AG09309 (cell line): ENCODE measurements at places on chromosomes 7 and 10.

GRCh38 chr7:113374955-113375354 lies 256.6 kb upstream of the SMIM30 start:
- no peak for DNase-seq

GRCh38 chr7:48718731-48719378 lies 205.5 kb upstream of the CDC14C start:
- DNase-seq = no peak

DNA sequence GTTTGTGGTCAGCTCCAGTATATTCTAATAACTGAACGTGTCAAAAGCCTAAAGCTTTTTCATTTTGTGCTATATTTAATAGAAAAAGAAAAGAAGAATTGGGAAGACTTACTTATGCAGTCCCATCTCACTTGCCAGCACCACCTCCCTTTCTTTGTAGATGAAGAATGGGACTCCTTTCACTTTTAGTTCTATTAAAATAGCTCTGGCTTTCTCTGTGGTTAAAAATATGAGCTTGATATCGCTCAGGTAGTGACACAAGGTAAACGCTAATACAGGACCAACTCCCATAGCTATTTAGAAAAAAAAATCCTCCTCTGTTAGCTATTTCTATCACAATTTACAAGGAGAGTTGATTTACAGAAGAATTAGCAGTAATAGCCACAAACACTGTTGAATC lies 176.8 kb downstream of the PDE1C start:
- DNase-seq = no peak

- DNase-seq = no peak
Observed at GRCh38 chr10:1406967-1407945, 330.1 kb downstream of the ADARB2 start.

- no peak for DNase-seq
Observed at GRCh38 chr7:137258552-137258951, 85.0 kb downstream of the PTN start.

- DNase-seq = no peak
Observed at GRCh38 chr7:36088553-36088952, 64.5 kb upstream of the EEPD1 start.

DNA sequence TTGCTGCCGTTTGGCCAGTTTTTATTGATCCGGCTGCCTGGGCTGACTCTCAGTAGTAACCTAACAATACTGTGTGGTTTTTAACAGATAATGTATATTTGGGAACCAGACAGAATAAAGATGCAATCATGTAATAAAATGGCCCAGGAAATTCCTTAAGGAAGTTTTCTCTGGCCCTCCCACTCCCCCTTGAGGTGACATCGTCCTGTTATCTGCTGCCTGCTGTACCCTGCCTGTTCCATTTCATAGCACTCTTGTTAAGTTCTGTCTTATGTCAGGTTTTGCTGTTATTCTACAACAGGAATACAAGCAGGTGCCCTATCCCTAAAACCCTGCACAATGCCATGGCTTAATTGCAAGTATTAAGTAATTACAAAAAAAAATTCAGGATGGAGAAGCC lies 12.5 kb downstream of the ITGB8 start:
- DNase-seq = no peak

DNA sequence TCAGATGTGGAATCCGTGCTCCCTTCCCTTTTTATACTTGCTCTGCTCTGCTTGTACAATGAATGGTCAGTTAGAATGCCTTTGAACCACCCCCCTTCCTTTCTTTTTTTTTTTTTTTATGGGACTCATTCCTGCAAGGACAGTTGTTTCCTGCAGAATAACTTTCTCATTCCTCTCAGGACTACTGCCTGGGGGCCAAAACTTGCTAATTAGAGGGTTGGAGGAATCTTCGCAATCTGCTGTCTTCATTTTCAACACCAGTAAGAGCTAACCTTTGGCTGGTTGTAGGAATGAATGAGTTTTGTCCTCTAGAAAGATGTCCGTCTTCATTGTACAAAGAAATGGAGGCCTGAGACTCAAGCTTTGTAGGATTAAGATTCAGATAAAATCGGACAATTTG lies 868.1 kb downstream of the LRMDA start:
- no peak for DNase-seq

GRCh38 chr10:73968098-73968521 lies 29.8 kb upstream of the VCL start:
- no peak for DNase-seq

DNA sequence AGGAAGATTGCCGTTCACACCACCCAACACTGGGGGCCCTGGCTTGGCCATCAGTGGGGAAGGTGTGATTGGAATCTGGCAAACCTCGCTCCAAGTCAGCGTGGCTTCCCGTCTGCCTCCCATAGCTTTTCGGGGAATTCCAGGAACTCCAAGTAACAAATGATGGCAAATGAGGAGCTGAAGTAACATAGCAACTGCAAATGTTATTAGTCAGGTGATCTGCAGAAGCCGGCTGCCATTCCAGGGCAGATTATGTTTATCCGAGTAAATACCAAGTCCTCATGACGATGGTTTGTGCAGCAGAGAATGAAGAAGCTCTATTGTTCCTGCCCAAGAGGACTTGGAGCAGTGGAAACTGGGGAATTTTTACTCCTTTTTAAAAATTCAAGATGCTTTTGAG lies 270.5 kb upstream of the PODXL start:
- no peak for DNase-seq

DNA sequence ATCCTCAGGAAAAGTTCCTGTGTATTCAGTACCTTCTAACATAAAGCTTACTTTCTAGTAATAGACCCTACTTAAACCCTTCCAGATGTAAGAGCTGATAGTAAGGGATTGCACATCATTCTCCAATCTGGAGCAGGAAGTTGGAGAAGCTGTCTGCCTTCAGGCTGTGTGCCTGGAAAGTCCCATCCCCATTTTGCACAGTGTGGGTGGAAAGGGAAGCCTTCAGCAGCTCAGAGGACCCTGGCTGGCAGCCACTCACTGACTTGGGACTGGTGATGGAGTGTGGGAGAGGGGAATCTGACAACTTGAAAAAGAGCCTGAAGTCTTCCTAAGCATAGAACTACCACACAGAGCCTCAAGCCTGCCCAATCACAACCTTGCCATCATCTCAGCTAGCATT lies 164.1 kb upstream of the ADO start:
- DNase-seq = no peak

GRCh38 chr7:140653319-140654108 lies 12.9 kb upstream of the DENND2A start:
- peak; percentile 56 for DNase-seq
